Inflammatory macrophage treated with lipopolysaccharide for 1 hour (primary cell): ENCODE measurements at places on chromosomes 13 and 19.

DNA sequence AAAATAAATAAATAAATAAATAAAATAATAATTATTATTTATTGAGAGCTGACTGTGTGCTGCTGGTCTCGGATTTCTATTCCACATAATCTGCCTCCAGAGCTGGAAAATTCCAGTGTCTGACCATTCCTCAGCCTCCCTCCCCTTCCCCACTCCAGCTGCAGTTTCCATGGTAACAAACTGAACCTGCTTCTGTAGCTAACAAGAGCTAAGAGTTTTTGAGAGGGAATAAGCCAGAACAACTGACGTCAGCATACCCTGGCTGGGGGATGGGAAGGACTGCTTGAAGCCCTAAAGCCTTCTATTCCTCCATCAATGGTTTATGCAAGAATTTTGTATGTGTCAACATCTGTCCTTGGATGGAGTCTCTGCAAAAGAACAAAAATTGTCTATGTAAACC, 26.0 kb upstream of the PEG3 start:
- no peak for DNase-seq

DNA sequence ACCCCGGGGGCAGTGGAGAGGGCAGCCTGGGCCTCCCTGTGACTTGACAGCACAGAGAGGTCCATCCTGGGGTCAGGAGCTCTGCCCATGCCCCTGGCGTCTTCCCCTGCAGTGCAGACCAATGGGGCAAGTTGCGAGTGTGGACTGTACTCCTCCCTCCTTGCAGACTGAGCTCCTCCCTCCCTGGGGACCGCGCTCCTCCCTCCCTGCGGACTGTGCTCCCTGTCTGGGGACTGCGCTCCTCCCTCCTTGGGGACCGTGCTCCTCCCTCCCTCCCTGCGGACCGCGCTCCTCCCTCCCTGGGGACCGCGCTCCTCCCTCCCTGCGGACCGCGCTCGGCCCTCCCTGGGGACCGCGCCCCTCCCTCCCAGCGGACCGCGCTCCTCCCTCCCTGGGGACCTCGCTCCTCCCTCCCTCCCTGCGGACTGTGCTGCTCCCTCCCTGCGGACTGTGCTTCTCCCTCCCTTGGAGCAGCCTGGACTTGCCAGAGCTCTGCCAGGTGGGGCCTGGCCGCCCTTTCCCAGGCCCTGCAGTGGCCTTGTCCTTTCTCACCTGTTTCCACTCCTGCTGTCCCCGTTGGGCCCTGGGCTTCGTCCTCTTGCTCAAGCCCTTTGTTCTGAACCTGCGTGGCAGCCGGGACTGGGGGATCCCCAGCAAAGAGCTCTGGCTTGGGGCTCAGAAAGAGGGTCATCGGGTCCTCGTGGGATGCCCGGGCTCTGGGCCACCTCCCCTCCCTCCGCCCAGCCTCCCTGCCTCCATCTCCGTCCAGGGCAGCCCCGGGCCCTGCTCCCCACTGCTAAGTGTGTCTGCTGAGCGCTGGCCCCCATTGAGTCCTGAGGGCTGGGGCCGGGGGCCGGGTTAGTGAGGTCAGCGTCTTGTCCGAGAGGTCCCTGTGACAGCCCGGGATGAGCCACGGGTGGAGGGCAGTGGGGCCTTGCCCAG, 6.8 kb downstream of the GAMT start:
- DNase-seq = no peak

DNA sequence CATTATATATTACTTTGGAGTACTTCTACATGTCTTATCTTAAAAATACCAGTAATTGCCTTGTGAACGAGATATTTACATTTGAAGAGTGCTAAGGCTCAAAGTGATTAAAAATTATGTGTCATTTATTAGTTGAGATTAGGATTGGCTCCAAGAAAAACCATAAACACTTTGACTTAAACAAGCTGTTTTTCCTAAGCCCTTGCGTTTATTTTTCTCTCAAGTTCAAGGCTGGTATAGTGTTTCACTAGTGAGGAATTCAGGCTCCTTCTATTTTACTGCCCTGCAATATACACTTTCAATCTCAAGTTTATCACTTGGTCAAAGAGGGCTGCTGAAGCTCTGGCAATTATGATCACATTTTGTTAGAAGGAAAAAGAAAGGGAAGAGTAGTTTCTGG, 49.9 kb downstream of the UFM1 start:
- no peak for DNase-seq

- DNase-seq = peak; percentile 26
These were observed 62.4 kb downstream of the SERTM1 start for GRCh38 chr13:36736119-36736726.

DNA sequence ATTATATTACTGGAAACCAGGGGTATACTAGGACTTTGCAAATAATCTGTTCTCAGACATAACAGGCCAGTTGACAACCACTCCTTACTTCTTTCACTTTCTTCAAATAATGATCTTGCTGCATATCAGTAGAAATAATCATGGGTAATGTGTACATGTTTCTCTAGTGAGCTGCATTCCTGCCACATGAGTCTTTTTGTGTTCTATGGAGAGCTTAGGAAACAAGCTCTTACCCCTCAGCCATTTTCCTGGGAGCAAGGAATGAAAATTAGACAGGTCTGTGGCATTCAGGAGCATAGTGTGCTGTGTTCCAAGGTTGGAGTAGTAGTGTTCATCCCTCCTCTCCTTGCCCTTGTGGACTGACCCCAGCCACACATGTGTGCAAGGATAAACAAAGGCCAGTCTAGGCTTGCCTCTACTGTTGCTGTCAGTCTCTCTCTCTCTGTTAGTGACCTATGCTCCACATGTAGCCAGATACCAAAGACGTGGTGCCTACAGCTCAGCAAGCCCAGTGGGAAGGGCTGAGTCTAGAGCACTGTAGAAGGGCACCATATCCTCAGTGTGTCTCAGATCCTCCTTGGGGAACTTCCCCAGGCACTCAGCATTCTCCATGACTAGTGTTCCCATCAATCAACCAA, 11.5 kb upstream of the OXGR1 start:
- DNase-seq = no peak

- DNase-seq = no peak
These were observed 489.3 kb downstream of the GPC6 start for GRCh38 chr13:93715866-93716265.

GRCh38 chr13:27962128-27962841, 6.8 kb downstream of the CDX2 start:
- DNase-seq = no peak

GRCh38 chr13:33256148-33256840, 29.3 kb downstream of the STARD13 start:
- no peak for DNase-seq

DNA sequence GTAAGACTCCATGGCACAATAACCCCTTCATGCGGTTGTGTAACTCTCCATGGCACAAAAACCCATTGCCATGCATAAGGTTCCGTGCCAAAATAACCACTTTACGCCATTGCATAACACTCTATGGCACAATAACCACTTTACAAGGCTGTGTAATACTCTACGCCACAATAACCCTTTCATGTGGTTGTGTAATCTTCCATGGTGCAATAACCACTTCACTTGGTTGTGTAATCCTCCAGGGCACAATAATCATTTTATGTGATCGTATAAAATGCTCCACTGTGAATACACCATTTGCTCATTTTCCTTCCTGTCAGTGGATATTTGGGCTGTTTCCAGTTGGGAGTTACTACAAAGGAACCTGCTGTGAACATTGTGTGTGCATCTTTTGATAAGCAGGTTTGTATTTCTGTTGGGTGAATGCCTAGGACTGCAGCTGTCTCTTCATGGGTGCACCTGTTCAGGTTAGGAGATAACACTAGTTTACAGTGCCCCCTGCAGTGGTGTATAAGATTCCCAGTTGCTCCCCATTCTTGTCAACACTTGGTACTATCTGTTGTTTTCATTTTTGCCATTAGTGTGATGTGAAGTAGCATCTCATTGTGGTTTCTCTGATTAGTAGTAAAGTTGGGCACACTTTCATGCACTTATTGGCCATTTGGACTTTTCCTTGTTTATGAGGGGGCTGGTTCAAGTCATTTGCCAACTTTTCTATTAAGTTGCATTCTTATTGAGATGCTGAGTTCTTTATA, 21.1 kb upstream of the ZSCAN18 start:
- DNase-seq = no peak

GRCh38 chr19:16739546-16739945, 19.9 kb downstream of the NWD1 start:
- DNase-seq = no peak

DNA sequence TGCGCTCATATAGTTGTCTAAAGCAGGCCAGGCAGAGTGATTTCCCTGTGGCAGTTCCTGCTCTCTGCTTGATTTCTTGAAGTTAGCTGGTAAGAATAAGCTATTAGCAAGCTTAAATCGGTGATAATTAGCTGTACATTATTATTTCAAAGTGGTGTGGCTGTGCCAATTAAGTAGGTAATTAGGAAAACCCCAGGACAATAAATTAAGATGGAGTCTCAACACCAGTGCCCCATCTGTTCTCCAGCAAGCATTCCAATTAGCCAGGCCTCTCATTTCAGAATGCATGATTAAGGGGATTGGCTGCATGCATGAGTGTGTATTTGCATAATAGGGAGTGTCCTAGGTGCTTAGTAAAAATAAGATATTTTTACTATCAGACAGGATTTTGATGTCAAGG, 342.3 kb downstream of the GPC5 start:
- DNase-seq = no peak

GRCh38 chr19:52297601-52298364, 814 bp downstream of the ZNF480 start:
- no peak for DNase-seq

GRCh38 chr13:46126552-46127357, 21.9 kb upstream of the CPB2 start:
- no peak for DNase-seq

DNA sequence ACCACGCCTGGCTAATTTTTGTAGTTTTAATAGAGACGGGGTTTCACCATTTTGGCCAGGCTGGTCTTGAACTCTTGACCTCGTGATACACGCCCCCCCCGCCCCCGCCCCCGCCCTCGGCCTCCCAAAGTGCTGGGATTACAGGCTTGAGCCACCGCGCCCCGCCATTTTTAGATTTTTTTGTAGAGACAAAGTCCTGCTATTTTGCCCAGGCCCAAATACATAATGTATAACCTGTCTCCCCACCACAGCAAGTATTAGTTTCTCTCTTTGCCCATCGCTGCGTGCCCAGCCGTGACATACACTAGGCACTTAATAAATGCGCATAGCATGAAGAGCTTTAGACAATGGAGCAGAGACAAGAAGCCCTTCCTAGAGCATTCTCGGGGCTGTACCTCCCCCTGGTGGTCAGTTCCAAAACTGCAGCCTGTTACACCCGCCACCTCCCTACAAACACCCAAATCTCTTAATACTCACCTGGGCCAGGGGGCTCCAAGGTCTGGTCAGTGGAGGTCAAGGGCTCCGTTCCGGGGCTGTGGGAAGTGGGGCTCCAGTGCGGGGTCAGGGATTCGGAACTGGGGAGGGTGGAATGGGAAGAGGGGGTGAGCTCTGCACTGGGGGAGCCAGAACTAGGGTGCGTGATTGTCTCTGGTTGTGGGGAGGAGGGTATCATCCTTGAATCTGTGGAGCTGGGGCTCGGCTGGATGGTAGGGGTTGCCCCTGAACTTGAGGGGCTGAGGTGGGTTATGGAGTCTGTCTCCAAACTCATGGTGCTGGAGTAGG, 22.5 kb downstream of the IQCN start:
- DNase-seq = peak; percentile 95

DNA sequence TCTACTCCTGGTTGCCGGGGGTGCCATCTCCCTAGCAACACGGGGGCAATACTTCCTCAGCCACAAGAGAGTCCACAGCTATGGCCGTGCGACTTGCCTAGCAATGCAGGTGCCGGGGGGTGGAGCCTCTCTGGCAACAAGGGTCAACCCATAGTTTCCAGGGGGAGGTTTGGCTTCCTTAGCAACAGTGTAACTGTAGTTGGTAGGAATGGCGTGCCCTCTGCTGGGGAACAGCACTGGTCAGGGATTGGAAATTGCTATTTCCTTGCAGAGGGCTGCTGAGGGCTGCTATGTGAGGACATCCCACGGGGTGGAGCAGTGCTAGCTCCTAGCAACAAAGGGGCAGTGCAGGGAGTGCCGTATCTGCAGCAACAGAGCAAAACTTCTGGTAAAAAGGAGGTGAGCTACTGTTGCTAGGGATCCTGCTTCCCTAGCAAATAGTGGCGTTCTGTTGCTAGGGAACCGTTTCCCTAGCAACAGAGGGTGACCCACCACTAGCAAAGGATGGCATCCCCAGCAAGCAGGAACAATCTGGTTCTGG, 7.0 kb upstream of the TMC4 start:
- no peak for DNase-seq

DNA sequence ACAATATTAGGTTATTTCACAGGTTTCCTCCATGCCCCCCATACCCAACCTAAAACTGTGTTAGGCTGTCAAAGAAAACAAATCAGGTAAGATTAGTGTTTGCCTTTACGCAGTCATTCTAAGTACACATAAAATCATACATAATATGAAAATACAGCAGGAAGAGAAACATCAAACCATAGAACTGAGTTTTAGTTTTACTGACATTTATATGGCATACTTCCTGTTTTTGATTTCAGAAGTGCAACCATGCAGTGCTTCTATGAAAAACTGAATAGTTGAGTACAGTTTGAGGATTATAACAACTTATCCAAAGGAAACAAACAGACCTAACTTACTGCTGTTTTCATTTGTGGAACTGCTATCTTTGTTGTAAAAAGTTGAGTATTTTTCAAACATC, 91.3 kb downstream of the KCNRG start:
- DNase-seq = no peak

DNA sequence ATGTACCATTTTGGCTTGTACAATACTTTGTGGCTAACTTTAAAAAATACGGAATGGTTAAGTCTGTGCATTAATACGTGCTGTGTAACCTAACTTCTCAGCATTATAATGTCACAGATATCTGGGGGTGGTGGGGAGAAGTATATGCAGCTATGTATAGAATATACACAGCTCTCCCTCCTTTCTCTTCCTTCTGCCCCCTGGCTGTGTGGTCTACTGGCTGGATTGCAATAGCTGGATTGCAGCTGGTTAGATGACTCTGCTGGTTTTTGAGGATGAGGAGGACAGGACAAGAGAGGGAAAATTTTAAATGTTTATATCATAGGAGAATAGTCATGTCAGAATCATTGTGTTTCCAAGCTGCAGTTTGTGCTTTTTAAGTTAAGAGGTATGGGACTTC, 9.7 kb downstream of the RNASEH2B start:
- DNase-seq = no peak

DNA sequence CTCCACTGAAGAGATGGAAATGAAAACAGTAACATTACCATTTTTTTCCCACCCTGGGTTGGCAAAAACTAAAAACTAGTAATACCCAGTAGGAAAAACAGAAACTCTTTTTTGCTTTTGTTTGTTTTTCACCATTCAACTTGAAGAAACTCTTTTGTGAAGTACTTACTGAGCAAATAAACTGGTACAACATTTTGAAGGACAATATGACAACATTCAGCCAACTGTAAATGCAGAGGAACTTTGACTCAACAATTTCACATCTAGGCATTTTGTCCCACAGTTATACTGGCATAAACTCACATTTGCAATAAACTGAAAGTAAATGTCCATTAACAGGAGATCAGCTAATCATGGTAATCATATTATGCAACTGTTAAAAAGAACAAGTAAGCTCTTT, 152.5 kb downstream of the RNF17 start:
- no peak for DNase-seq
